Activated CD8-positive, alpha-beta memory T cell treated with anti-CD3 and anti-CD28 coated beads for 1 hour (primary cell): ENCODE measurements at places on chromosomes 7 and 10.

- peak; percentile 87 for DNase-seq
Observed at GRCh38 chr7:74658178-74659004, 873 bp downstream of the GTF2I start.

DNA sequence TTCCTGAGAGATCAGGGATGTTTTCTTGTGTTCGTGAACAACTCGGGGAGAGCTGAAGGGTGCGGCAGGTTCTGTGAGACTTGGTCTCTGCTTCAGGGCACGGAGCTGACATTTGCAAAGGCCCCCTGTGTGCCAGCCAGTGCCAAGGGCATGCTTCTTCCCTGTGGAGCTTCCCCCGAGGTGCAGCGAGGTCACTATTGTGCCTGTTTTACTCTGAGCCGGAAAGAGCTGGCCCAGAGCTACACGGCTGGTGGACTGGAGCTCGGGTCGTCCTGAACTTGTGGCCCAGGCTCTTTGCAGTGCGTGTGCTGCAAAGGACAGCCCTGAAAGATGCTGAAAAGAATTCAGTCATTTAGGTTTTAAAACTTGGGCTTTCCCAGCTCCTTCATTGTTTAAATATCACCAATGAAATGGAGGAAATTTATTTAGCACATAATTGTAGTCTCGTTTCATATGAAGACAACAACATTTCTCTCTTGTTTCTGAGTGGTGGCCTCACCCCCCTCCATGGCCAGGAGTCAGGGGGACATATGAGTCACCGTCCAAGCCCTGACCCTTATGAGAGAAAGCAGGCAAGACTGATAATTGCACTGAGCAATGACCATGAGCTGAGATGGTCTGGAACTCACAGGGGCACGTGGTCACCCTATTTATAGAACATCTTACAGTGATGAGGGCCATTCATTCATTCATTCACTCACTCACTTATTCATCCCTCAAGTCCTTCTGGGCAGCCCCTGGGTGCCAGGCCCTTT lies 102.6 kb downstream of the PTPRE start:
- no peak for DNase-seq

DNA sequence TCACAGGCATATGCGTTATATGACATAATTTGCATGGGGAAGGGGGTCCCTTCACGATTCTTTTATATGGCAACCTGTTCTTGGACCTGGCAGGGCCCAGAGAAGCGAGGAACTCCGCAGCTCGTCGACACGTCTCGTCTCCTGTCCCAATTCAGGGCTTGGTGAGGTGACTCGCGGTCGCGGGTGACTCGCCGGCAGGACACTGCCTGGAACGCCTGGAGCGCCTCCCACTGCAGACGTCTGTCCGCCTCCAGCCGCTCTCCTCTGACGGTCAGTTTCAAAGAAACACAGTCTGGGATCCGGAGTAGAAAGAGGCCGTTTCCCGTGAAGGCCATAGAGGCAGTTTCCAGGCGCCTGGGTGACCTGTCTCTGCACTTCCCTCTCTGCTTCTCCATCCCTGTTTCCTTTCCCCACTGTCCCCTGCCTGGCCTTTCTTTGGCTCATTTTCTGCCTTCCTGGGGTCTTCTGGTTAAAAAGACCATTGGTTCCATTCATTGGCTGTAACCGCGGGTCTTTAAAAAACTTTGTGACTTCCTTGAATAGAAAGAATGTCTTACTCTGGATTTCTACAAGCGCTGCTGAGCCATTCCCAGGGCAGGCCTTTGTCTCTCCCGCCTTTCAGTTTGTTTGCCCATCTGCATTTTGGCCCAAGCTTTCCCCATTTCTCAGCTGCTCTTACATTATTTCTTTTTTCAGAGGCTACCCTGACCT lies 1.2 kb downstream of the UPP1 start:
- no peak for DNase-seq

- DNase-seq: no peak
Observed at GRCh38 chr10:120131183-120131582, 238.7 kb downstream of the SEC23IP start.

- no peak for DNase-seq
Observed at GRCh38 chr10:5810225-5810624, 3.0 kb downstream of the GDI2 start.

- no peak for DNase-seq
Observed at GRCh38 chr10:37856881-37857286, 526 bp downstream of the ZNF248 start.

DNA sequence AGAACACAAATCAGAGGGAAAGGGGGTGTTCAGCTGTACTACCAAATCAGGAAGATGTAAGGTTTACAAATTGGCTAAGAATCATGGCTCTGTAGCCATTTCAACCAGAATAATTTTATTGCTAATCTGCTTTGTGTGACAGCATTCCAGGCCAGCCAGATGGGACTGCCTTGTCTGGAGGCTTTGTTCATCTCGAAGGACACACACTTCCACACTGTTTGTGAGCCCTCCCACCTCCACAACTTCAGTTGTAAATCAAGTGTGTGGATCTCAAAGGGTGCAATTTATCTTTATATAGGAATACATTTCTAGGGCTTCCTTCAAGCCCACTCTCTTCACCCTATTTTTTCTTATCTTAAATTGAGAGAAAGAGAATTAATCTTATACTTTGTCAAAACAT lies 6.9 kb upstream of the OIT3 start:
- no peak for DNase-seq

GRCh38 chr7:112668561-112668960 lies 121.6 kb downstream of the TMEM168 start:
- no peak for DNase-seq

- no peak for DNase-seq
Observed at GRCh38 chr7:42735081-42735480, 176.8 kb downstream of the C7orf25 start.

GRCh38 chr10:88735661-88736060 lies 24.2 kb upstream of the LIPN start:
- DNase-seq: no peak

GRCh38 chr10:48582970-48583369 lies 21.9 kb downstream of the ARHGAP22 start:
- no peak for DNase-seq

- no peak for DNase-seq
Observed at GRCh38 chr7:111346219-111346618, 216.1 kb downstream of the IMMP2L start.

DNA sequence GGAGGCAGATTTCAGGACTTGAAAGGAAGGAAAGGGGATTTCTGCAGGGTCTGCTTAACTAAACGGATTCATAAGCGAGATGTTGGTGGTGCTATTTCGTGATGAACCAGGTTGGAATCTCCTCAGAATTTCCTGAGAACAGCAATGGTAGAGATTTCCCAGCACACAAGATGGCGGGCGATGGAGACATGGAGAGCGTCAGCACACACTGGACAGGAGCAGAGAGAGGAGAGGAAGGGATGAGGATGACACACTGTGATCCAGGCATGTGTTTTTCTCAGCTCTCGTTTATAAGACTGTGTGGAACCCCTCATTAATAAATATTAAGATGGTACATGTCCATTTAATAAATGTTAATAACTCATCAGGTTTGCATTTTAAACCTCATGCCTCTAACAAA lies 43.9 kb upstream of the LYZL1 start:
- no peak for DNase-seq

- no peak for DNase-seq
Observed at GRCh38 chr10:98485959-98486358, 39.2 kb upstream of the HPS1 start.

GRCh38 chr7:151608031-151608551 lies 88.4 kb upstream of the RHEB start:
- no peak for DNase-seq

GRCh38 chr7:156094350-156095146 lies 282.3 kb upstream of the SHH start:
- no peak for DNase-seq

DNA sequence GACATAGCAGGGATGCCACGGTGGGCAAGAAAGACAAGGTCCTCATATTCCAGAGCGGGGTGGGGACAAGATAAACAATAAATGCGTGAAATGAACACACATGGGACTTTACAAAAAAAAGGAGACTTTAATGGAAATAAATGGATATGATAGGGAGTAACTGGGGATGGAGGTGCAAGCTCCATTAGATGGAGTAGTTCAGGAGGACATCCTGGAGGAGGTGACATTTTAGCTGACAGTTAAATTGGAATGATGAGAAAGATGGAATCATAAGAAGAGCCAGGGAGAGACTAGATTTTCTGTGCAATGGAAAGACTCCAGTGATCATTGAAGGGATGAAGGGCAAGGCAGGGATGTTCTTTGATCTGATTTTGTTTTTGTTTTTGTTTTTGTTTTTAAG lies 83.6 kb upstream of the MYL10 start:
- no peak for DNase-seq

GRCh38 chr7:150516956-150517745 lies 2.5 kb downstream of the GIMAP7 start:
- DNase-seq: no peak

DNA sequence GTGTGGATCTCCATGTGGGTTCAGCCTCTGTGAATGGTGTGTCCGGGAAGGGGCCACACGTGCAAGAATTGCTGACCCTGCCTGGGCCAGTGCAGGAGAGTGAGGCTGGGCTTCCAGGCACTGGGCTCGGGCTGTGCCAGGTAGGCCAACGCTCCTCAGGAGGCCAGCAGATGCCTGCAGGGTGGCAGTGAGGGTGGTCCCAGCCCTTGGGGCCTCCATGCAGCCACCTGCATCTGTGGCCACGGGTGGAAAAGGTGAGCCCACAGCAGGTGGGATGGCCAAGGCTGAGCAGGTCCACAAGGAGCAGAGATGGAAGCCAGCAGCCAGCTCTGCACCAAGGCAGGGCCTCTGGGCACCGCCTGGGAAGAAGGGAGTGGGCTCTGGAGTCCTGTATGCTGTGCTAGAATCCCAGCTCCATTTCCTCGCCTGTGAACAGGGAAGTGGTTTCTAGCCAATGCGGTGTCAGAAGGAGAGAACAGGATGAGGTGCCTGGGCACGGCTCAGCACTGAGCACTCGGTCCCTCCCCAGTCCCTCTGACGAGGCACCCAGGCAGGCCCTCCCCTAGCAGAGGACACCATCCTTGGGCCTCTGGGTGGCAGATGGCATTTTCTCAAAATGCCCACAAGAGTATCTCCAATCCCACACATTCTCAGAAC lies 31.1 kb upstream of the RET start:
- no peak for DNase-seq

DNA sequence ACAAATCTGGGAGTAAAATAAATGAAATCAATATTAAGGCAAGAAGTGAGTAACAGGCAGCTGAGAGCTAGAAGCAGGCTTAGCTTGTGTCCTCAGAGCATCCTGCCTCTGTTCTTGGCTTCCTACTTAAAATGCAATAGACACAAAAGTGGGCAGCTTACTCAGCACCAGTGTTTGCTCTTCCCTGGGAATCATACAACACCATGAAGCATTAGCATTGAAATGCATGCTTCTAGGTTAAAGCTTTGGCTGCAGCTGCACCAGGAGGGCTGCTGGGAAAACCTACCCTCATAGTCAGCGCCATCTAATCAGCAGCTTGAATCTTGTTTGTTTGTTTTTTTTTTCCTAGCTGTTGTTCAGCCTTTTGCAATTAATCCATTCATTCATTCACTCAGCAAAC lies 104.2 kb upstream of the VWC2 start:
- no peak for DNase-seq

- DNase-seq: no peak
Observed at GRCh38 chr7:74479066-74479781, 25.5 kb downstream of the GTF2IRD1 start.

DNA sequence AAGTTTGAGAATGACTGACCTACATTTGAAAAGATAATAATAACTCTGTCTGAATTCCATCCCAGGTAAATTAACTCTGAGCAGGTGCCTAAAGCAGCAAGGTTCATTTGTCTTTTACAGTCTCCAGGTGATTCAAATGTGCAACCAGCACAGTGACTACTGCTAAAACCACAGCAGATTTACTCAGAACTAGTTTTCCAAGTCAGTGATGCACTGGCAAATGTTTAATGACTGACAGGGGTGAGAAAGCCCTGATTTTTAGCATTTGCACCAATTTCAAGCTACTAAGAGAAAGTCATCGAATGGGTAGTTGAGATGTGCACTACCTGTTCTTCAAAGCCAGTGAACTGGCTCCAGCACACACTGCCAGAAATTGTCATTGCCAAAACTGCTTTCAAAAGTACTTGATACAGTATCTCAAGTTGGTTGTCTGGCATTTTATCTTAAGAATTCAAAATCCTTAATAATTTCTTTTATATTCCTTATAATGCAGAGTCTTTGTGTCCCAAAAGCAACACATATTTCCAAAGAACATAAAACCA lies 60.3 kb downstream of the ATOH7 start:
- DNase-seq: no peak

DNA sequence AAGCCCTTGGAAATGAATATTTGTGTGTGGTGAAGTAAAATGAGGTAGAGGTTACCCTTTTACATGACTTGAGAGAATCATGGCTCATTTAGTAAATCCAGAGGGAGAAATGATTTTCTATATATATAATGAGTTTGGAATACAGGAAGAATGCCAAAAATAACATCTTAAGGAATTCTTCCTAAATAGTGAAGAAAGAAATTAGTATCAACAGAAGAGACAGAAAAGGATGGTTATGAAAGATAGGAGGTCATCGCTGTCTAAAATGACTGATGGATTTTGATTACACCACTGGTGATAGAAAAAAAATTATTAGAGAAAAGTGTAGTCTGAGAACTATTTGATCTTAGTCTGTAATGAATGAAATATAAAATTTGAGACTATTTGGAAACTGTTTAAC lies 283.0 kb downstream of the ADK start:
- DNase-seq: no peak

GRCh38 chr7:71266912-71267311 lies 135.0 kb downstream of the GALNT17 start:
- no peak for DNase-seq
